EH (cell line): ENCODE measurements at places on chromosomes 4 and X.
A peak's percentile ranks its signal among the peaks of the same experiment; 100 is the strongest.

DNA sequence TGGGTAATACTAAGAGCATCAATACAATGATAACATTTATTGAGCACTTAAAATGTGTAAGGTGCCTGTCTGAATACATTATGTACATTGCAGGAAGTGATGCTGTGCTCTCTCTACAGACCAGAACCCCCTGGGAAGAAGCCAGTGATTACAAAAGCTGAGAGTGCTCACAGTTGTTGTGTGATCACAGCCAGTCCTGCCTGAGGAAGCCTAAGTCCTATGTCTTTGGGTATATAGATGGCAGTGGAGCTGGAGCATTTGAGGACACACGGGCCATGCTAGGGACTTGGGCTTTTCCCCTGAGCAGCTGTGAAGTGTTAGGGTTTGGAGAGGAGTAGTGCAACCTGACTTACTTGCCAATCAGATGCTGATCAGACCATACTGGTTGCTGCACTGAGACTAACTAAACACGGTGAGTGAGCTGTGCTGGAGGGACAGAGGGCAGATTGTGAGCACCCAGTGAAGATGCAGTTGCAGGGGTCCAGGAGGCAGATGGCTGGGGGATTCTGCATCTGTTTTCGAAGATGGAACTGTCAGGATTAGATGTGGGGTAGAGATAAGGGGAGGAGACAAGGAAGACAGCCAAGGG, 60.8 kb upstream of the TBC1D14 start:
- no peak for DNase-seq

GRCh38 chr4:26619784-26620183, 35.9 kb downstream of the TBC1D19 start:
- peak; percentile 68 for DNase-seq

GRCh38 chrX:128287693-128288092, 235.5 kb upstream of the ACTRT1 start:
- no peak for DNase-seq

DNA sequence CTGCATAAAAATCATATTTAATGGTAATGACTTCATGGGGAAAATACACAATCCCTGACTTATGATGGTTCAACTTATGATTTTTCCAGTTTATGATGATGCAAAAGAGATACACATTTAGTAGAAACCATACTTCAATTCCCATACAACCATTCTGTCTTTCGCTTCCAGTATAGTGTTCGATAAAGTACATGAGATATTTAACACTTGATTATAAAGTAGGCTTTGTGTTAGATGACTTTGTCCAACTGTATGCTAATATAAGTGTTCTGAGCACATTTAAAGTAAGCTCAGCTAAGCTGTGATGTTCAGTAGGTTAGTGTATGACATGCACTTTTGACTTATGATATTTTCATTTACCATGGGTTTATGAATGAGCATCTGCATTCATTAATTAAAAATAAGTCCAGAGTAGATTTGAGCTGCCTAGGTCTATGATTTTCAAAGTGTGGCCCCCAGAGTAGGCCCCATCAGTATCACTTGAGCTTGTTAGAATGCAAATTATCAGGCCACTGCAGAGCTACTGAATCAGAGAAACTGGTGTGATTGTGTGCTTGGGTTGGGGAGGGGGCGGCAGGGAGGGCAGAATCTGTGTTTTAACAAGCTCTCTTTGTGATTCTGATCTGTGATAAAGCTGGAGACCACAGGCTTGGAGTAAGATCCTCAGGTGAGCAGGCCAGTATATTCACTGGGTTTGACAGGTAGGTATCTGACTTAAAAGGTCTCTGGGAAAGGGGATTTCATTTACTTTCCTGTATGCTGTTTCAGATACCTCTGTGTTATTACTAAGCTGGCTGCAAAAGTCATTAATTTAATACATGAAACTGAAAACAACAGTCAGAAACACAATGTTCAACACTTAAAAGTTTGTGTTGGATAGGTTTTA, 8.4 kb downstream of the ATP10D start:
- no peak for DNase-seq

- no peak for DNase-seq
Measured at GRCh38 chr4:145815027-145815612, 123.5 kb downstream of the ZNF827 start.

DNA sequence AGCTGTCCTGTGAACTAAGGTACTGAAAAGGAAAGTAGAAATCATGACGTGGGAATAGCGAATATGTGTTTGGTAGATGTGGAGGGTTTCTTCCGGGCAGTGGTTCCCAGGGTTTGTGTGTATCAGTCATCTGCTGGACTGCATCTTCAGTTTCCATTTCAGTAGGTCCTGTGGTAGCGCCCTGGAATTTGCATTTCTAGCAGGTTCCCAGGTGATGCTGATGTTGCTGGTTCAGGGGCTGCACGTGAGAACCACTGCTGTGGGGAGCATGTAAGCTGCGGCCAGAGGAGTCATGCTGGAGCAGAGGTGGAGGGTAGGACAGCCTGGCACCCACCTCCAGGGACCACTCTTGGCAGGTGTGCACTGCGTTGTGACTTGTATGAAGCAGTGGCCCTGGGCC, 47.1 kb downstream of the ARHGAP10 start:
- no peak for DNase-seq

GRCh38 chr4:151417164-151417571, 8.2 kb downstream of the FHIP1A start:
- DNase-seq = no peak

GRCh38 chr4:161442921-161443320, 720.9 kb downstream of the FSTL5 start:
- DNase-seq = no peak
